Activated gamma-delta T cell treated with Interleukin-2 at 50 U/mL for 16 hours (primary cell): ENCODE measurements at places on chromosomes 6 and 20.
A peak's percentile ranks its signal among the peaks of the same experiment; 100 is the strongest.

DNA sequence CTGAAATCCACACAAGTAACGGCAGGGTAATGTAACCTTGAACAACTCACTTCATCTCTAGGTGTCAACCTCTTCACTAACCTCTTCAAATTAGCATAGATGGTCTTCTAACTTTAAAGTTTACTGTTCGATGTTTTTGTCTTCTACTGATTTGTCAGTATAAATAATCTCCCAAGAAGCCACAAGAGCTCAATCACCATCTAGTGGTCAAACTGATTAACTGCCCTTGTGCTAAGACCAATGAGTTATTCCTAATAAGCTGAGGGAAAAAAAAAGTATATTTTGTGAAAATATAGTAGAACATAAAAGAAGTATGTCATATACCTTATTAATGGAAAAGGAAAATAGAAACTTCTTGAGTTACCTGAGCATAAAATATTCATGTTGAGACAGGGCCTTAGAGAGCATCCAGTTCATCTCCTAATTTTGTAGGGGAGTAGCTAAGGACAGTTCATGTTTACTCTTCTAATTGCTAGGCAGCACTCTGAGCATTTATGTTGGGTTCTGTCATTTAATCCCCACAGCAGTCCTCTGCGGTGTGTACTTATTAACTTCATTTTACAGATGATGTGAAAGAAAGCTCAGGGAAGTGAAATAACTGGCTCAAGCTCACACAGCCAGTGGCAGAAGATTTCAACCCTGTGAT lies 317.1 kb downstream of the ESR1 start:
- no peak for DNase-seq

- DNase-seq, result no peak
Measured at GRCh38 chr20:63718996-63719395, 11.2 kb downstream of the ZGPAT start.

GRCh38 chr6:163986313-163986712 lies 571.8 kb downstream of the QKI start:
- DNase-seq, result no peak

GRCh38 chr20:52309181-52309580 lies 117.6 kb upstream of the ZFP64 start:
- no peak for DNase-seq

DNA sequence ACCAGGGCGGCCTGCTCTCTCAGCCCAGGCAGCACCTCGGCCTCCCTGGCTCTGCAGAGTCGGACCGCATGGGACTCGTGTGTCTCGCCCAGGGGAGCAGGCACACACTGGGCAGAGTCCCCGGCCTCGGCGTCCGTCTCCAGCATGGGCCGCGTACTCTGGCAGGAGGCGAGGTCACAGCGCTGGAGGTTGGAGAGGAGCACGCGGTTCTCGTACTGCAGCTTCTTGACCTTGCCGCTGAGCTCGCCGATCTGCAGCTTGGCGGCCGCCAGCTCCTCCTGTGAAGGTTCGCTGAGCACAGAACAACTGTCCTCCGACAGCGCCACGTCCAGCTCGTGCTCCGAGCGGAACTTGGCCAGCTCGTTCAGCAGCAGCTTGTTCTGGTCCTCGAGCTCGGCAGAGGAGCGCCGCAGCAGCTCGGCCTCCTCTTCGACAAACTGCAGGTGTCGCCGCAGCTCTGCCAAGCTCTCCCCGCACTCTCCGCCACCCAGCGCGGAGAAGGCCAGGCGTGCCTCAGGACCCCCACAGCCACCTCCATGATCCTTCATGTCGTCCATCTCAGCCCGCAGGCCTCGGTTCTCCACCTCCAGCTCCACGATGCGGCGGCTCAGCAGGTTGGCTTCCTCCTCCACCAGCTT lies 42.0 kb upstream of the DSN1 start:
- no peak for DNase-seq

DNA sequence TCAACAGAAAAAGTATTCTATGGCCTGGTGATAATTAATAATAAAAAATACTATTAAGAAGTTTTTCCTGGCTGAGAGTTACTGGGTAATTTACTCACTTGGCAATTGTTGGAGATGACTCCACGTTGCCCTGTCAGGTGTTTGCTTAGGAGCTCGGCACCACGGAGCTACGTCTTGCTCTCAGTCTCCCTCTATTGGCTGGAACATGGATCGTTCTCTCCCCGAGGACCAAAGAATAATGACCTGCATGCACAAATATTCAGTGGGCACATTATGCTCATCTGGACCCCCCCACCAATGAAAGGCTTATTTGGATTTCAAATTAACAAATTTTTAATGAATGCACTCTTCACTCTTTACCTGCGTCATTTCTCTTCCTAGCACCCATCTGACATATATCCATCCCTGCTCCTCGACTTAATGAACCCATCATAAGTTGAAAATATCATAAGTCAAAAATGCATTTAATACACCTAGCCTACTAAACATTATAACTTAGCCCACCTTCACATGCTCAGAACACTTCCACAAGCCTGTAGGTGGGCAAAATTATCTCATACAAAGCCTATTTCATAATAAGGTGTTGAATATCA lies 71.0 kb upstream of the CD83 start:
- peak; percentile 40 for DNase-seq

GRCh38 chr6:57305107-57305506 lies 12.3 kb upstream of the PRIM2 start:
- DNase-seq, result no peak

DNA sequence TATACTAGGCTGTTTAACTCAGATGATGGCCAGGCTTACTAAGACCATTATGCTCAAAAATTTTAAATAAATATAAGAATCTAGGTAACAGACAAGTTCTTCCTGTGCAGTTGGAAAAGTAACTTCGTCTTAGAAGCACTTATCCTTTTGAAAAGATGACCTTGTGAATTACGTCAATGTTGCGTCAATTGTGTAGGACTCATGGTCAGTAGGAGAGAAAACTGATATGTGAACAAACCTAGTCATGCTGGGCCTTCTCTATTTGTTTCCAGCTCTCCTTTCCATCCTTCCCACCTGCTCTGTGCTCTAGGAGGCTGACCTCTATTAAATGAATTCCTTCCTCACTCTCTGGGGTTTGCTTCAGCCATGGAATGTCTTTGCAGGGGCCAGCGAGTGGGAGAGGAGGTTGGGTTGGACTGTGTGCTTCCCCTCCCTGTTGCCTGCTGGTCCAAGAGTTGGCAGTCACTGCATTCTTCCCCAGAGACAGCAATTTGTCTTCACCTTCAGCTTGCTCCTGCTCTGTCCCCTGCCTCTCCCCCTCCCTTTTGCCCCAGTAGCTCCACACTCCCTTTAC lies 128.0 kb upstream of the TNFAIP3 start:
- DNase-seq, result no peak

DNA sequence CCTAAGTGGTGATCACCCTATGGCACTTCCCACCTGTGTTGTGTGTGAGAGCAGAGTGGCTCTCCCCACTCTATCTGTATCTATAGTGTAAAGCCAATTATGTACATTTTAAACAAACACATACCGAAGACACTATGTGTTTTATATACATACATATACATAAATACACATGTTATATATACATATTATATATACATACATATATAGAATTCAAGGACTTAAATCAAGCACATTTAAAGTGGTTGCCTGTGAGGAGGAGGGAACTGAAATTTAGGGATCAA lies 246.6 kb downstream of the LY86 start:
- DNase-seq, result no peak

GRCh38 chr6:158560836-158561320 lies 987 bp downstream of the TMEM181 start:
- no peak for DNase-seq

- DNase-seq, result peak; percentile 46
Measured at GRCh38 chr6:26183581-26184366, 96.5 kb downstream of the HFE start.

- no peak for DNase-seq
Measured at GRCh38 chr20:48284837-48285236, 499.6 kb upstream of the SULF2 start.

DNA sequence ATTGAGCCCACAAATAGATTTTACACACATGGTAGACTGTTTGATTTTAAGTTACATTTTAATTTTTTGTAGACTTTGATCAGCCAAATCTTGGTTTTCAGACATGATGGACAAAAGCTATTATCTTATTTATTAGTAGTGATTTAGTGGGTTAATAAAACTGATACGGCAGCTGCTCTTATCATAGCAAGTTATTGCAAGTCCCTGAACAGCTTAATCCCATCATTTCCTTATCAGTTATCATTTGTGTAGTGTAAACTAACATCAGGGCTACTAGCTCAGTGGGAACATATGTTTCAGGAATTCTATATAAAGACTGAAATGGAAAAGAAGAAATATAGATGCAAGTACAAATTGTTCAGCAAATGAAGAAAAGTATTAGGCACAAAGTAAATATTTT lies 10.9 kb downstream of the RFX6 start:
- DNase-seq, result no peak

DNA sequence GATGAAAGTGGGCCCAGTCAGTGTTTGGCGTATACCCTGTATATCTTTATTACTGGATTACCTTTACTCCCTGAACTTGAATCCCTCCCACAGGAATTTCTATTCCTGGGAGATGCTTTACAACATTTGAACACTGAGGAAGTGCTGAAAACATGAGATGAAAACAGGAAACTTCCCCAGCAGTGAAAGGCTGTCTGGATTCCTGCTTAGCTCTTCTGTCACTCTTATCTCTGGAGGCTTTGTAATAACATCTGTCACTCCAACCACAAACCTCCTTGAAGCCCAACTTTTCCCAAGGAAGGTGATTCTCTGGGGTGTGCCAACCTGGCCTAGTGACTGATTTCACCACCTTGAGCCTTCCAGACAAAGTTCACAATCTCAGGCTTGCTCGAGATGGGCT lies 264.5 kb upstream of the BMP2 start:
- no peak for DNase-seq

DNA sequence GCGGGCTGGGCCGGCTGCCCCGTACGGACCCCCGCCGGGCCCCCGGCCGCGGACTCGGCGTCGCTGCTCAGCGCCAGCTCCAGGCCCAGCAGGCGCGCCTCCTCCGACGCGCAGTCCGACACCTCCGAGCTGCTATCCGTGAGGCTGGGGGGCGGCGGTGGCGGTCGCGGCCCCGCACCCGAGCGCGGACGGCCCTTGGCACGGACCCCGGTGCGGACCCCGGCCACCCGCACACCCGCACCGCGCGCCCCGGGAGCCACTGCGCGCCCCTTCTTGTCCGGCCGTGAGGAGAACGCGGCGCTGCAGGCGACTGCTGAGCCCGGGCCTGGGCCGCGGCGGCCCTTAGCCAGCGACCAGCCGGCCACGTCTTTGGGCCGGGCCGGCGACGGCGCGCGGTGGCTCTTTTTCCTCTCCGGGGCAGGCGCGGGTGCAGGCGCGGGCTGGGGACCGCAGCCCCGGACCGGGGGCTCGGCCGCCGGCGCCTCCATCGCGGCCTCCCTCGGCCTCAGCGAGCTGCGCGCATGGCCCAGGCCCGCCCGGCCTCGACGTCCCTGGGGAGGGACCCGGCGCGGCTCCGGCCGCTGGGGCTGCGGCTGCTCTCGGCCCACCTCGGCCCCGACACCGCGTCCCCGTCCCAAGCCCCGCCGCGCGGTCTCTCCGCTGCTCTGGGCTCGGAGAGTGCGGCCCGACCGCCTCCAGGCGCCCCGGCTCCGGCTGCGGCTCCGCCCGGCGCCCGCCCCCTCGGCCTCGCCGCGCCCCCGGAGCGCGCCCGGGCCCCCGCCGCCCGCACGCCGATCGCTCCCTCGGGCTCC lies 12.9 kb upstream of the TLDC2 start:
- no peak for DNase-seq

DNA sequence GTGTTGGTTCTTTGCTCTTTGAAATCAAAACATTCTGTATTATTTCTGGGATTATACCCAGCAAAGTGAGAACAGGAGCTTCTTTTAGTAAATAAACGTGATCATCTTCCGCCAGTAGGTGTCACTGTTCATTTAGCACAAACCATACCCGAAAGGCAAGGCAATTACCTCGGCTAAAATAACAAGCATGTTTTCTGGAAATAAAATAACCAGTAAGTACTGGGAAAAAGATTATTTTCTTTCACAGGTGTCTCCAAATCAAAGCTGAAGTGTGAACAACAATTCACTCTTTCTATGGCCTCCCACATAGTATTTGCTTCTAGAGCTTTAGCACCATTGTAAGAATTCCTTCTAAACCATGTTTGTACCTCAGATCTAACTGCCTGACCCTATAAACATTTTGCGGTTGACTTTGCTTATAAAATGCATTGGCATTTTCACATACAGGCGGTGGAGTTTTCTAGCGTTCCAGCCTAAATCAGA lies 144.6 kb upstream of the AGPAT4 start:
- peak; percentile 16 for DNase-seq
